ENCODE measurements at places on chromosomes 2 and 18.

DNA sequence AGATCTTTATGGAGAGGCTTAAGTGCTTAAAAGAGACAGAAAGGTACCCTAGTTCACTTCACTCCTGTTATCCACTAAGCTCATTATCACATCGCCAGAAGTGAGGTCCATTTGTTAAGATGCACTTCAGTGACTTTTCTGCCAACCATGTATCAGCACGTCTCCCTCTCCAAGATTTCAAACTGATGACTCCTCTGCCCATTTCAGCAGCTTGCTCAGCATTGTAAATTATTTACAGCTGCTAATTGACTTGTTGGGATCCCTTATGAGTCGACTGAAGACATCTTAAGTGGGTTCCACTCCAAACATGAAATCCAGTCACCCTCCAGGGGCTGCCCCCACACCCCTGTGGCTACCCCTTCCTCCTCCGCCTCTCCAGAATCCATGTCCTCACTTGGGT lies 37.3 kb downstream of the DIPK1C start:
- no peak for DNase-seq

DNA sequence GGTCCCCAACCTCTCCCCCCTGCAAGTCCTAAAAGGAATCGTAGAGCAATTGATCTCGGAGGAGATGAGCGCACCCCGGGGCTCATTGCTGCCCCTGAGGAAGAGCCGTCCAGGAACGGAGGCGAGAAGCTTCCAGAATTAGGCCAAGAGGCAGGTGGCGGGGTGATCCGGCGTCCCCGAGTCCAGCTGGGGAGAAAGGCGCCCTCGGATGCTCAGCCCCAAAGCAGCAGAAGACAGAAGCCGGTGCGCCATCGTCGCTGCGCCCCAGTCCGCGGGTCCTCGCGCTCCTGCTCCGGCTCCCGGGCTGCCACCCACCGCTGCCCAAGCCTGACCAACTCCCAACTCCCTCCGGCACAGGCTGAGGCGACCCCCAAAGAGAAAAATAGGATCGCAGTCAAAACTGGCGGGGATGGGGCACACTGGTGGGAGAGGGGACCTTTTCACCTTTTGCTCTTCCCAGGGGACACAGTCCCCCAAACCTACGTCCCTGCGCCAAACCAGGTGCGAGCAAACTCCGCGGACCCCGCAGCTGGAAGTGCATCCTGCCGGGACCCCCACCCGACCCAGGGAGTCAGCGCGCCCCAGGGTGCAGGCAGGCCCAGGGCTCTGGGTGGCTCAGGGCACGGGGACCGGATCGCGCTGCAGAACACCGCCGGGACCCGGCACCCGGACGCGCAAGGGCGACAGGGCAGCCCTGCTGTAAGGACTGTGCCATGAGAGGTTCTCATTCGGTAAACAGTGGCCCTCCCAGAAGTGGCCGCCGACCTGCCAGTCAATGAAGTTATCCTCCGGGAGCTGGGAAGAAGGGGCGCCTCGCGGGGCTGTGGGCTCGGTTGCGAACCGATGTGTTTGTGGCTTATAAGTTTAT lies 8.4 kb upstream of the MEIS1 start:
- DNase-seq: peak; percentile 42

- no peak for DNase-seq
These were observed 39.7 kb upstream of the B3GNT7 start for GRCh38 chr2:231355508-231356465.

DNA sequence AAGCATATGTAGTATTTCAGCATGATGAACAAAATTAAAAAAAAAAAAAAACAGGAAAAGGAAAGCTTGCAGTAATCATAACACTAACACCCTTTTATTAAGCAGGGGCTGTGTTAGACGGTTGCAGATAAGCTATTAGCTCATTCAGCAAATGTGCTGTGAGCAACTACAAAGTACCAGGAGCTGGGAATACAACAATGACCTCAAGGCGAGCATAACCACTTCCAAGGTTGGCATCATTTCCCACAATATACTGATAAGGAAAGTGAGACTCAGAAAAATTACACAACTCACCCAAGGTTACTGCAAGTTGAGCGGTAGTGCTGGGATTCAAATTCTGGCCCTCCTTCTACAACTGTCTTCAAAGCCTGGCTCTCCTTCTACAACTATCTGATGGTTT lies 38.2 kb upstream of the ACTR3 start:
- no peak for DNase-seq

DNA sequence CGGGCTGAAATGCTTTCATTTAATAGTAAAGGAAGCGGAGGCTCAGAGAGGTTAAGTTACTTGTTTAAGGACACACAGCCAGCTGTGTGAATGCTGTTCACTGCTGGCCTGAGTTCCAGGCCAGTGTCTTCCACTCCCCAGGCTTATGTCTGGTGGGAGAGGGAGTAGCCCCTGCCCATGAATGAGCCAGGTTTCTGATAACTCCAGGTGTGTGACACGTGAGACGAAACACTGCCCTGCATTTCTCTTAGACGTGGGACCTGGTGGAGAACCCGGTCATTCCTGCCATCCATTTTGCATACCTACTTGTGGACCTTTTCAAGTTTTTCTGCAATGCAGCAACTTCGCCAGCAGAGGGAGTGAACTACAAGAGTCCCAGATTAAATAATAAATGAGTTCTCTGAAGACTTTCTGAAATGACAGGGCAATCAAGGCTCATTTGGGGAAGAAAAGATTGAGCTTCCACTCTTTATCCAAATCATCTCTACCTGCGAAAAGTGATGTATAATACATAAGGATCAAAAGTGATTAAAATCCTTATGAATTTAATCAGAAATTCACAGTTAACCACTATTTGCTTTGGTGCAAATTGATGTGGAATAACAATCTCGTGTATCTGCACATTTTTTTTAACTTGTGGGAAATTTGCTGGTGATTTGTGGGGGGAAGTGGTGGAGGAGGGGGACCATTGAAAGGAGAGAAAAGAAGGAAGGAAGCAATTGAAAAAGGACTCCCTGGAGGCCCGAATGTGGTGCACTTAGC lies 79.4 kb upstream of the ASB18 start:
- peak; percentile 65 for DNase-seq

GRCh38 chr2:228841877-228842276 lies 429.2 kb downstream of the PID1 start:
- no peak for DNase-seq

Data from glutamatergic neuron (in vitro differentiated cells).